ENCODE measurements at places on chromosomes 6 and 20. TPM values are rescaled to one million over a fixed set of nuclear protein-coding genes. Genes with fewer than 3 reads are reported as not detected.

The TMEM170B gene
- polyA plus RNA-seq, result 1.1 TPM

The PLN gene
- 31.9 TPM for polyA plus RNA-seq

The B3GALT4 gene
- polyA plus RNA-seq, result 10.5 TPM

The DEFB132 gene
- not detected for polyA plus RNA-seq
